Tibial nerve (tissue), 4 donors: ENCODE measurements at places on chromosomes 6 and 20. TPM values are rescaled to one million over a fixed set of nuclear protein-coding genes. Genes with fewer than 3 reads are reported as not detected.

WFDC10A gene
- not detected for total RNA-seq

GRCh38 chr20:52193133-52193532 lies 1.6 kb upstream of the ZFP64 start:
- H3K4me3 ChIP-seq: no peak overlapping the region
- no peaks in the 10 kb centered on the region for H3K36me3 ChIP-seq
- DNase-seq: no peak
- no peak overlapping the region for H3K27ac ChIP-seq

TEAD3 gene
- total RNA-seq: 20.1 TPM

DNA sequence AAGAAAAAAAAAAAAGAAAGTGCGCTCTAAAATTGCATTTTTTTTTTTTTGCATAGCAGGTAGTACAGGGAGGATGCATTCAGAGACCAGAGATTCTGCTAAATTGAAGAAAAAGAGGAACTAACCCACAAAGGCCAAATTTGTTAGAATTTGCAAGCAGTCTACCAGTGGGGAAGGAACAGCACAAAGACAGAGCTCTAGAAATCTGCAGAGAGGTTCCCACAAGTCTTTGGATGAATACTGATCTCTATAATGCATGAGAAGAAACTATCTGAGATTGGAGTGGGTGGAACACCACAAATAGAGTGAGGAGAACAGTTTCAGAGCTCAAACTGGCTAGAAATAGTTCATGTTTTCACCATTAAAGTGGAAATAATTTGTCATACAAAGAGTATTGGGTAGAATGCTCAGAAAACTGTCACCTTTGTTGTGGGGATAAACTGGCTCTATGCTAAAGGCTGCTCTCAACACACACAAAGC lies 79.6 kb upstream of the AHI1 start:
- H3K4me1 ChIP-seq: no peaks in the 10 kb centered on the region
- H3K27ac ChIP-seq: no peak overlapping the region
- H3K36me3 ChIP-seq: no peaks in the 10 kb centered on the region

DNA sequence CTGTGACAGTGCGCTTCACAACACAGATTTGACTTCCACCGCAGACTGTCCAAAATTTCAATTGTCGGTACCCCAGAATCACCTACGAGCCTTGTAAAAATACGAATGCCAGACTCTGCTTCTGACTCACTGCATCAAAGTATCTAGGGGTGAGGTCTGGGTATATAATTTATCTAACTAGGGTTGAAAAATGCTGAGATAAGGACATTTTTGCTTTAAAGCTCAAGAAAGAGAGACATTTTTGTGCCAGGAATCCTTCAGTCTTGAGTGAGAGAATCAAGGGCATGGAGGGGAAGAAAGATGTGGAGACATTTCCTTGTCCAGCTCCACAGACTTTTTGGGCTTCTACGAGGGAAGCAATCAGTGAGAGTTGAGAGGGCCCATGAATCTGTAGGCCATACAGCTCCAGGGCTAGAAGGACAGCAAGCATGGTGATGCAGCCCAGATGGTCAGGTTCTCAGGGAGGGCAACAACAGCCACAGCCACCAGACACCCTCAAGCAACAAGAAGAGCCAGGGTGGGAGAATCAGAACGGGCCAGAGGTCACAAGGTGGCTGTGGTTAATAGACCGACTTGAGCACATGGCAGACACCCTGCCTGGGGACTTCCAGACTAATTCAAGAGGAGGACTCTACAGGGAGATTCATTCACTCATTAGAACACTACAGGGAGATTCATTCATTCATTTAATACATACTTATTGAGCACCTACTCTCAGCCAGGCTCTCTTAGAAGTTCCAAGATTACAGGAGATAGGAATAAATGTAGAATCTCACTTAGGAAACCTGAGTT lies 211.1 kb upstream of the PRDM1 start:
- H3K4me3 ChIP-seq: no peak overlapping the region
- H3K27me3 ChIP-seq: no peaks in the 10 kb centered on the region
- H3K4me1 ChIP-seq: peaks cover 9% of the 10 kb centered on the region
- no peaks in the 10 kb centered on the region for H3K36me3 ChIP-seq
- DNase-seq: no peak

- DNase-seq: no peak
- H3K4me1 ChIP-seq: no peaks in the 10 kb centered on the region
- H3K27me3 ChIP-seq: no peaks in the 10 kb centered on the region
- no peaks in the 10 kb centered on the region for H3K36me3 ChIP-seq
- H3K27ac ChIP-seq: no peak overlapping the region
Observed at GRCh38 chr6:75551367-75551952, 50.2 kb upstream of the SENP6 start.

GRCh38 chr20:47144463-47144862 lies 212.0 kb downstream of the ZMYND8 start:
- H3K27me3 ChIP-seq: no peaks in the 10 kb centered on the region
- no peaks in the 10 kb centered on the region for H3K36me3 ChIP-seq
- H3K4me3 ChIP-seq: no peak overlapping the region

DNA sequence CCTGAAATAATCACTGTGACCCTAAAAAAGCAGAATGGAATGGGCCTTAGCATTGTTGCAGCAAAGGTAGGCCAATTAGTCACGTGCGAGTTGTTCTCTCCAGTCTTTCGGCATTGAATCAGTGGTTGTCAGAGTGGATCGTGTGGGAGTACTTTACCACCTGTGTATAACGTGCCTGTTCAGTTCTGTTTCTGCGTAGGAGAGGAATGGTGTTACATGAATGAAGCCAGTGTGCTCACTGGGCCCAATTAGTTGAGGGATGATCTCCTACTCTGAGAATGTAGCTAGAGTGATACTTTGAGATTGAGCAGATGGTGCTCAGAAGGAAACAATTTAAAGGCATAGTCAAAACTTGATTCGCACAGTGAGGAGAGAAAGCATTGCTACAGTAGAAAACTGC lies 72.4 kb upstream of the KIF25 start:
- no peak overlapping the region for H3K27ac ChIP-seq
- DNase-seq: no peak
- H3K4me1 ChIP-seq: no peaks in the 10 kb centered on the region
- H3K4me3 ChIP-seq: no peak overlapping the region

- H3K27ac ChIP-seq: no peak overlapping the region
- no peak overlapping the region for H3K4me3 ChIP-seq
- no peaks in the 10 kb centered on the region for H3K27me3 ChIP-seq
- no peaks in the 10 kb centered on the region for H3K4me1 ChIP-seq
- DNase-seq: no peak
- H3K36me3 ChIP-seq: no peaks in the 10 kb centered on the region
Observed at GRCh38 chr20:59825944-59826759, 107.3 kb downstream of the SYCP2 start.

- peaks cover 25% of the 10 kb centered on the region for H3K4me1 ChIP-seq
- H3K27me3 ChIP-seq: no peaks in the 10 kb centered on the region
- DNase-seq: peak; percentile 37
- H3K4me3 ChIP-seq: peak overlapping the region; percentile 99
- H3K36me3 ChIP-seq: peaks cover 5% of the 10 kb centered on the region
Observed at GRCh38 chr20:45934046-45934585, 367 bp upstream of the PCIF1 start.

DNA sequence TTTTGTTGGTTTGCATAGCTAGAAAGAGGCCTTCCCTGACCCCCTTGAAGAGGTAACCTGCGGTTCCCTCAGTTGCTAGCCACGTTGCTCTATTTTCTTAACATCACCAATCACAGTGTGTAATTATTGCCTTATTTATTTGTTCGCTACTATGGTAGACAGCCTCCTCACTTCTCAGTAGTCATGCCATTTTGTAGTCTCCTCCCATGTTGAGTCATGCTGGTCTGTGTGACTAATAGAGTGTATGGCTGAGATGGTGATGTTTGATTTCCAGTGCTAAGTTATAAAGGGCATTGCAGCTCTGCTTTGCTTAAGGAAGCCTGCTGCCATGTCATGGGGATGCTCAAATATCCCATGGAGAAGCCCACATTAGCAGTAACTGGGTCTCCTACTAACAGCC lies 236.6 kb upstream of the CHD6 start:
- H3K27me3 ChIP-seq: no peaks in the 10 kb centered on the region
- DNase-seq: no peak
- no peaks in the 10 kb centered on the region for H3K4me1 ChIP-seq

DNA sequence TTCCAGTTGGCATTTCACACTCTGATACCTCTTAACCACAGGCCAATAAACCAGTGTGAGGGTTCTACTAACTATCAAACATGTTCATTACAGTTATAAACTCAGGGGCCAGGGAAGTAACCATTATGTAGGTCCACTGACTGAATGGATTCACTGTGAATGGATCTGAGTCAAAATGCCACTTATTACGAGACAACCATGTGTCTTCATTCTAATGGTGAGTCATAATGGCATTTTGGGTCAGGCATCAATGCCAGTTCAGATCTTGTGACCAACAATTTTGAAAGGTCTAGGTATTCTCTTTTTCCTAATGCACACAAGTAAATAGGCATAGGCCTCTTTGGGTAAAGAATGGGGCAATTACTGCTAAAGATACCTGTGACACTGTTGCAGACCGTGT lies 112.2 kb upstream of the HEY2 start:
- no peaks in the 10 kb centered on the region for H3K27me3 ChIP-seq
- no peaks in the 10 kb centered on the region for H3K4me1 ChIP-seq
- no peaks in the 10 kb centered on the region for H3K36me3 ChIP-seq
- H3K4me3 ChIP-seq: no peak overlapping the region

DNA sequence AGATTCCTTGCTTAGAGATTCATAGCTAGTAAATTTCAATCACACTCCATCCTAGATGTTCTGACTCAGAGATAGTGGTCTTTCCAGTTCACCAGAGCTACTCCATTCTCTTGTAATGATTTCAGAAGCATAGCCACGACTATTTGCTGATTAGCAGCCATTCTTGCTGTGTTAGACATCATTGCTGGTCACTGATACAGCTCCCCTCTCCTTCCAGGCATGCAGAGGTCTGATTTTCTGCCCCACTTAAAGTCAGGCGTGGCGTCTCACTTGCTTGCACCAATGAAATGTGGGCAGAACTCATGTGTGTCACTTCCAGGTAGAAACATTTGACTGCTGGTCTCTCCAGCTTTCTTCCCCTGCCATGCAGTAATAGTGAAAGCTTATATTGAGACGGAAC lies 168.9 kb upstream of the JARID2 start:
- no peak overlapping the region for H3K4me3 ChIP-seq
- H3K27me3 ChIP-seq: no peaks in the 10 kb centered on the region
- no peak overlapping the region for H3K27ac ChIP-seq
- H3K4me1 ChIP-seq: peaks cover 5% of the 10 kb centered on the region
- H3K36me3 ChIP-seq: no peaks in the 10 kb centered on the region
- DNase-seq: no peak

HCK gene
- total RNA-seq: 12.6 TPM

COL12A1 gene
- total RNA-seq: 208 TPM

VGLL2 gene
- total RNA-seq: not detected

FAM209B gene
- total RNA-seq: not detected
